Pulmonary artery endothelial cell (primary cell): ENCODE measurements at places on chromosomes 4 and X. TPM values are rescaled to one million over a fixed set of nuclear protein-coding genes. Genes with fewer than 3 reads are reported as not detected.

The ESX1 gene
- not detected in 2 replicates for total RNA-seq

The SEC31A gene
- total RNA-seq, result 266 and 311 TPM in 2 replicates

The SPOCK3 gene
- total RNA-seq, result not detected in 2 replicates

The DGKK gene
- under 0.01 TPM in 1 of 2 replicates, not detected in the other for total RNA-seq

The NAT8L gene
- total RNA-seq, result 0.07 and 0.20 TPM in 2 replicates

The CHM gene
- total RNA-seq, result 14.6 and 18.3 TPM in 2 replicates

The RASGEF1B gene
- 0.26 and 0.95 TPM in 2 replicates for total RNA-seq

The GYG2 gene
- 0.07 TPM in 1 of 2 replicates, not detected in the other for total RNA-seq

The PPARGC1A gene
- total RNA-seq, result not detected in 2 replicates

The NEUROG2 gene
- total RNA-seq, result not detected in 2 replicates

The PNMA5 gene
- total RNA-seq, result not detected in 2 replicates

The IL13RA2 gene
- total RNA-seq, result 0.26 and 0.32 TPM in 2 replicates

The PLAC8 gene
- total RNA-seq, result 0.33 and 0.60 TPM in 2 replicates

The CD38 gene
- total RNA-seq, result 0.04 and 0.07 TPM in 2 replicates

The LEF1 gene
- total RNA-seq, result not detected in 2 replicates

The ASB5 gene
- not detected in 2 replicates for total RNA-seq

The ATOH1 gene
- not detected in 2 replicates for total RNA-seq

The ZNF185 gene
- 15.8 and 33.3 TPM in 2 replicates for total RNA-seq

The UGT2B28 gene
- total RNA-seq, result not detected in 2 replicates

The LDB2 gene
- total RNA-seq, result 150 and 155 TPM in 2 replicates

The DOK7 gene
- 0.20 TPM in 1 of 2 replicates, not detected in the other for total RNA-seq

The HTR2C gene
- not detected in 2 replicates for total RNA-seq

The ZDHHC15 gene
- 0.13 and 0.14 TPM in 2 replicates for total RNA-seq

The APLN gene
- total RNA-seq, result 83.9 and 224 TPM in 2 replicates

The TMEM150C gene
- total RNA-seq, result 4.4 and 6.9 TPM in 2 replicates

The SSX1 gene
- not detected in 2 replicates for total RNA-seq

The COX7B2 gene
- total RNA-seq, result not detected in 2 replicates

The CLCN5 gene
- 7.8 and 12.6 TPM in 2 replicates for total RNA-seq

The TKTL2 gene
- not detected in 2 replicates for total RNA-seq

The QRFPR gene
- not detected in 2 replicates for total RNA-seq

The LUZP4 gene
- not detected in 2 replicates for total RNA-seq

The GABRG1 gene
- not detected in 2 replicates for total RNA-seq

The PFKFB1 gene
- total RNA-seq, result not detected in 2 replicates

The VSIG1 gene
- total RNA-seq, result 0.71 and 0.99 TPM in 2 replicates

The RIBC1 gene
- 0.26 and 0.32 TPM in 2 replicates for total RNA-seq

The NR3C2 gene
- total RNA-seq, result 6.8 and 7.6 TPM in 2 replicates

The XKRX gene
- total RNA-seq, result 0.13 and 0.25 TPM in 2 replicates

The AVPR2 gene
- 0.07 TPM in 1 of 2 replicates, not detected in the other for total RNA-seq

The RAB9B gene
- 0.35 and 0.40 TPM in 2 replicates for total RNA-seq

The XG gene
- total RNA-seq, result 0.60 and 1.5 TPM in 2 replicates

The PCDH18 gene
- 0.07 and 0.21 TPM in 2 replicates for total RNA-seq

The RS1 gene
- not detected in 2 replicates for total RNA-seq

The UGT2B11 gene
- total RNA-seq, result not detected in 2 replicates

The TRIML2 gene
- 0.07 TPM in 1 of 2 replicates, not detected in the other for total RNA-seq

The LPAR4 gene
- total RNA-seq, result under 0.01 TPM in 1 of 2 replicates, not detected in the other
